ENCODE measurements at places on chromosomes 16 and 17.
A peak's percentile ranks its signal among the peaks of the same experiment; 100 is the strongest.

GRCh38 chr16:65538976-65539375, 417.1 kb upstream of the CDH11 start:
- no peak for DNase-seq

DNA sequence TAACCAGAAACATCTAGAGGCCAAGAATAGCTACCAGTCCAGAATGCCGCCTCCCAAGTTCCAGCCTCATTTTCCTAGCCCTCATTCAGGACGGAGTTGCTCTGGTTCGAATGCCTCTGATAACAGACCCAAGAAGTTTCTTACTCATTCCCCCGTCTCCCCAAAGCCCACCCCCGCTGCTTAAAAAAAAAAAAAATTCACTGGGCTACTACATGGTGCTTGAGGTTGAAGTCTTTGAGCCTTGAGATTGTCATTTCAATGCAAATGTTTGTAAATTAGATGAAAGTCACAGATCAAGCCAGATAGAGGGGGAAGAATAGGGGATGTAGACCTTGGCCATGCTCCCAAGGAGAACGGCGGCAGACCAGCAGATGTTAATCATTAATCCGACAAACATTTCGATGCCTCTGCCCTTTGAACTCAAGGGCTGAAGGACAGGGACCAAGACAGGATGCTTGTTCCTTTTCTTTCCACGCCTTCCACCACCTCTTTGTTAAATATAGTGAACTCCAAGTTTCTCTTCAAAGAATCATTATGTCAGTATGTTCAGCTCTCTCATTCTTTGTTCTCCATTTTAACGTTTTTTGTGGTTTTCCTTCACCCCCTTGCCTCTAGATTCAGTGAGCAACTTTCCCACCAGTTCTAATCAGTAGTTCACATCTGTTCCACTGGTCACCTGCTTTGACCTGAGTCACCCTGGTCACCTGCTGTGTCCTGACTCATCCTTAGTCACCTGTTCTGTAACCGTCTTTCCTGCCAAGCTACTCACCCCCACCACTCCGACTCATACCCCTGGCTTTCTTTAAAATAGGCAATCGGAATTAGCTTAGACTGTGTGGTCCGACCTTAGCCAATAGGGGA, 190.3 kb downstream of the CPPED1 start:
- no peak for DNase-seq

GRCh38 chr17:82386881-82387704, 15.5 kb downstream of the UTS2R start:
- DNase-seq = peak; percentile 69

- DNase-seq = no peak
Observed at GRCh38 chr16:76654088-76654820, 377.1 kb downstream of the CNTNAP4 start.

GRCh38 chr16:12927591-12927990, 26.2 kb downstream of the SHISA9 start:
- no peak for DNase-seq

GRCh38 chr17:15971098-15971678, 26.3 kb downstream of the ADORA2B start:
- DNase-seq = no peak

Measured in osteoblast (primary cell).